ENCODE measurements at places on chromosomes 3 and 15.

DNA sequence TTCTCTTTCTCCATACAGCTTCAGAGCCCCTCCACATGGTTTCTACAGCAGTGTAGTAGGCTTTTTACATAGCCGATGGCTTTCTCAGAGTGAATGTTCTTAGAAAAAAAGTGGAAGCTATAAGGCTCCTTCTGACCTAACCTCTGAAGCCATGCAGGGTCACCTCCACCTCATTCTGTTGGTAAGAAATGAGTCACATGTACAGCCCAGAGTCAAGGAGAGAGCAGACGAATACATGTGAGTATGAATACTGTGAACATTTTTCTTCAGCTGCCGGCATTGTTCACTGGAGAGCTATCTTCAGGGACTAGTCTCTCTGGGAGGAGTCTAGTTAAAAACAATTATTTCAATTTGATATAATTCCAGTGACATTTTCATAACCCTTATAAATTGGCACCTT lies 68.2 kb upstream of the THRB start:
- no peak for DNase-seq

DNA sequence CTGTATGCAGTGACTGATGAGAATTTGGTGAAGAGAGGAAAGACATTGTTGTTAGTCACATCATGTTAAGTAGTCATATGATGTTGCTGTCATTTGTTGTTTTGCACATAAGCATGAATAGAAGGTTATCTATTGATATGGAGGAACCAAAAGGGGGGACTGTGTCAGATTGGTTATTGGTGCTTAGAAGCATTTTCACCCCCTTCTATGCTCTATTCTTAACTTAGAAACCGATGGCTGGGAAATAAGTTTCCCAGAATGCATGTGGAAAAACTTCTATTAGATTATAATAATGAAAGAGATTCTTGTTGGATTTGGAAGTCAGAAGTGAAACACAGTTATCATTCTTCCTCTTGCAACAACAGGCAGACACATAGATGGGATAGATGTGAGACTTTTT lies 33.2 kb upstream of the CADM2 start:
- no peak for DNase-seq

DNA sequence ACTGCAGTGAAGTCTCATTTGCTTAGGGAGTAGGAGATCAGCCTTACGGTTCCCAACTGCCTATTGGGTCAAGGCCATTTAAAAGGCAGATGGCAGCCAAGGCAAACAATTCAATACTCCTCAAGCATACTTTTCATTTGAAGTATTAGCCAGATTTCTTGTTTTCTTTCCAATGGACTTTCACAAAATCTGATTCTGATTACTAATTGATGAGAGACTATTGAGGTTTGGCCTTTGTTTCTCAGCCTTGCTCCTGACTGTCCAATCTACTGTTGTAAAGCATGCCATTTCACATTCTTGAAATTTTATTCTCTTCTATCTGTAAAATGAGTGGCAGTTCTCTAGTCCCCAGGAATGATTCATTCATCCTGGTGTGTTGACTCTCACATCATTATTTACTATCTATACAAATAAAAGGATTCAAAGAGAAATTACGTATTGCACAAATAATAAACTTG lies 166.2 kb upstream of the TGFBR2 start:
- no peak for DNase-seq

- DNase-seq: no peak
Observed at GRCh38 chr3:184157206-184157605, 2.0 kb downstream of the DVL3 start.

GRCh38 chr15:49215768-49216739 lies 46.0 kb downstream of the GALK2 start:
- no peak for DNase-seq

DNA sequence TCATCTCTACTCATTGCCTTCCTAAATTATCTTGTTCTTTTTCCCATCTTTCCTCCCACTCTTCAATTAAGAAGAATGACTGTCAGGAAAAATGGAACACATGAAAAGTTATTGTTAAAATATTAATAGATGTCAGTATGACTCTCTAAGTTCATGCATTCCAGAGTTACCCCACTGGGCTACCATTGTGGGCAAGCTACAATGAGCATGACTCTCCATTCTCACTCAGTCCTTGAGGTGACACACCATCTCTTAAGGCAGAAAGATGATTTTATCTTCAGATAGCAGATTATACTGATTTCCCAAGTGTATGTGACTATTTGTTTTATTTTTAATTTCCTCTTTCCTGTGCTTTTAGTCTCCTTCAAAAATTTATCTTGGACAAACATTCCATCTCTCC lies 144.3 kb downstream of the ALCAM start:
- DNase-seq: no peak

- DNase-seq: no peak
Observed at GRCh38 chr3:13025778-13026518, 47.3 kb downstream of the IQSEC1 start.

DNA sequence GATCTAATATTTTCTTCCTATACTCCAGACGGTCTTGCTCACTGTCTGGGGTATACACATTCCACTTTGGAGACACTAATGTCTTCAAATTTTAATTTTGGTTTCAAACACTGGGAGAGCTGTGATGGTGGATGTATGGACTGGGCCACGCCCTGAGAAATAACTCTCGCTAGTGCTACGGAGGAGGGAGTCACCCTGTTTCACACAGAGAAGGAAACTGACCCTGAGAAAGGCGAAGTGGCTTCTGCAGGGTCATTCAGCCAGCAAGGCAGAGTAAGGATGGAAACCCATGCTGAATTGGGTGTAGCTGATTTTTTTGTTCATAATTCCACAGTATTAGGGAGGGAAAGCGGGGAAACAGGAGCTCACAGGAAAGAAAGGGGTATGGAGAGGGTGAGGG lies 8.6 kb upstream of the SKIC8 start:
- DNase-seq: no peak

DNA sequence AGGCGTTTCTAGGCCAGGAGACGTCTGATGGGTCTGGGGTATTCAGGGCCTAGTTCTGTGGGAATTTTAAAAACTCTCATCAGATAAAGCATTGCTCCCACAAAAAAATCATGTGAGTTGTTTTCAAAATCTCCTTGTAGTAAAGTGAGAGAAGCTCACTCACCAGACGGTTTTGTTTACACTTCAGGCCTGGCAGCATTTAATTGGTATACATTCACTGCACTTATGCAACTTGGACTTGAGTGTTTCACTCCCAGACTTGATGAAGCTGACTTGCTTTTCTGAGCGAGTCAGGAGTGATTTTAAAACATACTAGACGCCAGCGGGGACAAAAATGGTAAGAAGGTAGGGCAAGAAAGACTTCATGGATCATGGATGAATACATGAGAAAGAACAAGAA lies 75.2 kb downstream of the SLCO3A1 start:
- DNase-seq: no peak

All from amniotic stem cell (primary cell).